ENCODE measurements at places on chromosomes 2 and 18. TPM values are rescaled to one million over a fixed set of nuclear protein-coding genes. Genes with fewer than 3 reads are reported as not detected.
A peak's percentile ranks its signal among the peaks of the same experiment; 100 is the strongest.

DNA sequence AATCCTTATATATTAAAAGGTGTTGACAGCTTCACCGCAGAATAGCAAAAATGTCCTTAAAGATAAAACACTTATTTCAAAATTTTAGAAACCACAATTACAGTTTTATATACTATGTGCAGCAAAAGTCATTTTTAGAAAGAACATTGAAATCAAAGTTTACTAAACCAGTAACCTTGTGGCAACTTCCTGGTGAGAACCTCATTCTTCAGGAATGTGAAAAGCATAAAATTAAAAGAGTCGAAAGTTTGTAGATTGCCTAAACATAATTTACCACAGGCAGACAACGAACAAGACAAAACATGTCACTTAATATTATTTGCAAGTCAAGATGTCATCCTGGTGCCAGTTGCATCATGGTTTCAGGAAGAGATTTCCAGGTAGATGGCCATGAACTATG lies 108.3 kb upstream of the NRP2 start:
- DNase-seq = no peak

DNA sequence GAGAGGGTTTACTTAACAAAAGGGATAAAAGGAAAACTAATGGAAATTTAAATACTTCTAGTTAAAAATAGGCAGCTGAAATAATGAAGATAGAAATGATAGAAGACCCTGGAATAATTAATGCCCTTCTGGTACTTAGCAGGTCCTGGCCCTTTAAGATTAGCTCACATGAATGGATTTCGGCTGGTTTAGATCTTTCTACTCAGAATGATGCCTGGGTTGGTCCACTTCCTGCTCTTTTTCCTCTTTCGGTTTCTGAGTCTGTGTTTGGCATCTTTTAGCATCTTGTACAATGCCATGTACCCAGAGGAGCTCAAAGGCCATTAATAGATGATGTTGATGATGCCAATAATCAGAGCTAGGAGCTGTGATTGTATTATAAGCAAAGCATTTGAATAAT lies 290.5 kb downstream of the CLIP4 start:
- DNase-seq = no peak

DNA sequence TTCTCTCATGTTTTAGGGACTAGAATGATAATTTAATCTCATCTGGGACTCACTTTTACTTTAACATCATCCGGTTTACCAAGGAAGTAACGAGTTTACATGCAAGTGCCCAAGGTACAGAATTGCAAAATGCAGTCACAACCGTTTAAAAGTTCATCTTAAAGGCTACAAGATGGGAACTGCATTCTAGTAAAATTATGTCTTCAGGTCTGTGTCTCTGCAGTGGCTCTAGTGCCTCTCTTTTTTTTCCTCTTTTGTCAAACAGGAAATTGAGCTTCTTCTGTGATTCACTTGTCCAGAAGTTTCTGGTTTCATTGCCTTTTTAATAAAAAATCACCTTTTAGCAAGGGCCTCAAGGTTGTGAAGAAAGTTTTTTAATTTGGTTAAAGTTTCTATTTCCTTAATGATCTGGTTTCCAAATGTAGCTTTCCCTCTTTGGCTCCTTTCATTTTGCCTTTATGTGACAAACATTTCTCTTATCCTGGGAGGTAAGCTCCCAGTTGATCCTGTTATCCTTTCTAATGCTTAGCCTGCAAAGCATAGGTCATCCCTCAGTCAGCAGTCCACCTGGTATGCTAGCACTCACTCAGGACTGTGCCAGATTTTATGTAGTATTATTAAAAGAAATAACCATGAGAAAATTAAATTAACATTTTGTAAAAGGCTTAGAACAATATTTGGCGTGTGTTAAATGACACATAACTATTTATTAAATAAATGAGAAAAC lies 2.4 kb downstream of the GLS start:
- DNase-seq = no peak

GRCh38 chr2:58130238-58130637 lies 83.6 kb downstream of the VRK2 start:
- DNase-seq = no peak

DNA sequence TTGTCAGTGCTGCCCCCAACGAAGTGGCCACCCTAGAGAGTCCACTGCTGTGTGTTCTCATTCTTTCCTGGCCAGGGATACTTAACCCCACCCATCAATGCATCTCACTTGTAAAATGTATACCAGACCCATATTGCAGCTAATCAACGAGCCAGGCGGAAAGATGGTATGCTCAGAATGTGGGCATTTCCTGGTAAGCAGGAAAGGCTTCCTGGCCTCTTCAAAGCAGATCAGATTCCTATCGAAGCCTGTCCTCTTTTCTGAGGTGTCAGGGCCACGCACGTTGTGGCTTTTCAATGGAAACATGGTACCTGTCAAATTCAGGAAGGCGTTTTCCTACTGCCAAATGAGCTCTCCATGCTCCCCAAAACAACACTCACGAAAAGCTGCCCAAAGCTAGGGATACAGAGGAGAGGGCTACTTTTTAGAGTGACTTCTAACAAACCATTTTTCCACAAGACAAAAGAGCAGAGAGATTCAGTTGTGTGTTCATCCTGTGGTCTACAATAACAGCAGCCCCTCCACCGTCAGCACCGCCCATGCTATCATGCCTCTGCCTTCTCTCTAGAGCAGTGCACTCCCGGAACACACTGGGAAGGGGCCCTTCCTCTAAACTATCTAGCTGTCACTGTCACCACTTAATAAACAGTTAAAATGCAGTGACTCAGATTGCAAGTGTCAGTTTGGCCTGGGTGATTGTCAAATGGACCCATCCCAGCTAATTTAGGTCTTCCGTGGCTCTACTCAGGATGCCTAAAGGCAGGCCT lies 535.1 kb downstream of the RNF144A start:
- DNase-seq = no peak

DNA sequence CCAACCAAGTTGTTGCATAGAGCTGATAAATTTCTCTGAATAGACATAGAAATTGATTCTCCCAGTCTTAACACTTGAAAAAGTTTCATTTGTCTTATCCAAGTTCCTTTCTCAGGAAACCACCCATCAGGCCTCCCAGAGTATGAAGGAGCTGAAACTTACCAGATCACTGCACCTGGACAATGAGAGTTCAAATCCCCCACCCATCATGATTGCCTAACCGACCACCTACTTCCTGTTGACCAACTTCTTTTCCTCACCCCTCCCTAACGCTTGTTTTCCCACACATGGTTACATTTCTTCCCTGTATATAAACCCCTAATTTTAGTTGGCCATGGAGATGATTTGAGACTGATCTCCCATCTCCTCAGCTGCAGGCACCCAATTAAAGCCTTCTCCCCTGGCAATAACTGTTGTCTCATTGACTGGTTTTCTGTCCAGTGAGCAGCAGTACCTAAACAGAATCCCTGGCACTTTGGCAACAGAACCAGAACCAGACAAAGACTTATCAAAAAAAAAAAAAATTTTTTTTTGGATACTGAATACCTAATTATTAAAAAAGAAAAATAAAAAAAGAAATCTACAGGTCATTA lies 103.0 kb downstream of the SPIRE1 start:
- no peak for DNase-seq

DNA sequence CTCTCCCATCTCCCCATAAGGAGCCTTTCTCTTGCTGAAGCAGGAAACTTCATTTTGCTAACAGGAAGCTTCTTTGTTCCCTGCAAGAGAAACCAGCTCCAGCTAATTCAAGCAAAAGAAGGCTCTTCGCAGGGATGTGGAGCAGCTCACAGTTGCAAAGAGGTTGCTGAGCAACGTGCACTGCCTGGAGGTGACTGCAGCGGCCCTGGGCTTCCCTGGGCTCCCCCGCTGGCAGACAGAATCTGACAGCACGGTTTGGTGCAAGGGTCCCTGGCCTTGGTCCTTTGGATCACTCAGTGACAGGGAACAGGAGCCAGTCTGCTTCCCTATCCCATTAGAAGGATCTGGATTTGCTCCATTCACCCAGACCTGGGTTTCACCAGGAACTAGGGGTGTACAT lies 25.8 kb downstream of the GPR55 start:
- no peak for DNase-seq

- no peak for DNase-seq
Measured at GRCh38 chr2:10022966-10023662, 20.2 kb upstream of the KLF11 start.

GRCh38 chr18:13375302-13376255 lies 157.0 kb downstream of the LDLRAD4 start:
- DNase-seq = peak; percentile 92

- DNase-seq = no peak
Measured at GRCh38 chr2:95057535-95058370, 32.2 kb downstream of the MAL start.

- no peak for DNase-seq
Measured at GRCh38 chr18:13501891-13502290, 224.5 kb downstream of the FAM210A start.

DNA sequence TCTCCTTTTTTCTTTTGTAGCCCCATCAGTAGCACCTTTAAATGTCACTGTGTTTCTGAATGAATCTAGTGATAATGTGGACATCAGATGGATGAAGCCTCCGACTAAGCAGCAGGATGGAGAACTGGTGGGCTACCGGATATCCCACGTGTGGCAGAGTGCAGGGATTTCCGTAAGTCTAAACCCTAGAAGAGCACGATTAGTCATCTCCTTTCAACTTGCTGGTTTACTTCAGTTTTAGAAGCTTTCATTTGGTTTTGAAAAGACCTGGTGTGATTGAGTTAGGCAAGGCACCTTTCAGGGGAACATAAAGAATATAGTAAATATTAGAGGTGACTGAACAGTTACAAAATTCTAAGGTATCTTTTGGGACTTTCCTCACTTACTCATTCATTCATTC lies 72.2 kb upstream of the TMEM87B start:
- no peak for DNase-seq

DNA sequence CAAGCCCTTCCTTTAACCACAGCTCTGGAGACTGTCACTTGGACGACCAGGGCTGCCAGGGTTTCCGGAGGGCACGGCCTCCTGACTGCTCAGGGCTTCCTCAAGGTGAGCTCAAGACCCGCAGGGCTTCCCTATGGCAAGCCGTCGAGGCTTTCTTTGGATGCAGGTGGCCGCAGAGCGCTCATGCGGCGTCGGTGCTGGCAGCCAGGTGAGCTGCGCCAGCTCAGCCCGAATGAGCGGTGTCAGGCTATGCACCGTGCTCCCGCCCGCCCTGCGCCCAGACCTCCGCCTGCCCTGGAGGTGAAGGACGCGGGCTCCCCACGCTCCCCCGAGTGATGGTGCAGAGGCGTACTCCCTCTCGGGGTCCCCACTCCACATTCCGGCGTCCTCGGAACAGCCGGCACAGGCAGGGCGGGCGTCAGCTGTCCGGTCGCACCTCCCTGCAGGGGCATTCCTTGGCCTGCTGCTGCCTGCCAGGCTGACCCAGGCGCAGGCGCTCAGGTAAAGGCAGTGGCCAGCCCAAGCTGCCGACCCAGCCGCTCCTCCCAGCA lies 20.8 kb upstream of the TUBB6 start:
- DNase-seq = no peak

- no peak for DNase-seq
Measured at GRCh38 chr2:10202131-10202665, 79.7 kb downstream of the RRM2 start.

DNA sequence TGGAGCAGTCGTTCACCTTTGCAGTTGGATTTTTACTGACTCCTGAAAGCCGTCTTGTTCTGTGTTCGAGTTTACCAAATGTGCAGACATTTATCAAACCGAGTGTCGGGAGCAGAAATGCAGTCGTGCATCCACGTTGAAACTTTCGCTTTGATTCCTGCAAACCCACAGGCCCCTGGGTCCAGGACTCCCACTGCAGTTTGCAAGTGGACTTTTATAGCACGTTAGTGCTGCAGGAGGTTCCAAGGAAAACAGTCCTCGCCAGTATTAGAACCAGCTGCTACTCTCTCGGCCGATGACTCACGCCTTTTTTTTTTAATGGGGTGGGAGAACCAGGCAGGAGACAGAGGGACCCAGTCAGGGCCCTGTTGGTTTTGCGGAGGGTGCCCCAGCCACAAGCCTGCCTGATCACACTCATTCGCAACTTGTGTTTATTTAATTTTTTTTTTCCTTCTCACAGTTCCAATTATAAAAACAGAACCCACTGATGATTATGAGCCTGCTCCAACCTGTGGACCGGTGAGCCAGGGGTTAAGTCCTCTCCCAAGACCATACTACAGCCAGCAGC lies 90.1 kb downstream of the NFATC1 start:
- peak; percentile 83 for DNase-seq

DNA sequence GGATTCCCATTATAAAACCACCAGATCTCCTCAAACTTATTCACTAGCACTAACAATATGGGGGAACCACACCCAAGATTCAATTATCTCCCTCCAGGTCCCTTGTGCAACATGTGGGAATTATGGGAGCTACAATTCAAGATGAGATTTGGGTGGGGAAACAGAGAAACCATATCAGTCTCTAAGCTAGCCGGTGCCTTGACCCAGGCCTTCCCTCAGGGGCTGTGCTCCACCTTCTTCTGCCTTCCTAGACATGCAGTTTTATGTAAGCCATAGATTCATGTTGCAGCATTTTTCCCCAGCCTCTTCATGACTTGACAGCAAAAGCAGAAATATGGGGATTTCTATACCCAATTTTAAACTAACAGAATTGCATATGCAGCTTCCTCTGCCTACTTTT lies 559.2 kb downstream of the TNS1 start:
- DNase-seq = no peak

- DNase-seq = no peak
Measured at GRCh38 chr2:174585657-174586252, 11.8 kb downstream of the WIPF1 start.

DNA sequence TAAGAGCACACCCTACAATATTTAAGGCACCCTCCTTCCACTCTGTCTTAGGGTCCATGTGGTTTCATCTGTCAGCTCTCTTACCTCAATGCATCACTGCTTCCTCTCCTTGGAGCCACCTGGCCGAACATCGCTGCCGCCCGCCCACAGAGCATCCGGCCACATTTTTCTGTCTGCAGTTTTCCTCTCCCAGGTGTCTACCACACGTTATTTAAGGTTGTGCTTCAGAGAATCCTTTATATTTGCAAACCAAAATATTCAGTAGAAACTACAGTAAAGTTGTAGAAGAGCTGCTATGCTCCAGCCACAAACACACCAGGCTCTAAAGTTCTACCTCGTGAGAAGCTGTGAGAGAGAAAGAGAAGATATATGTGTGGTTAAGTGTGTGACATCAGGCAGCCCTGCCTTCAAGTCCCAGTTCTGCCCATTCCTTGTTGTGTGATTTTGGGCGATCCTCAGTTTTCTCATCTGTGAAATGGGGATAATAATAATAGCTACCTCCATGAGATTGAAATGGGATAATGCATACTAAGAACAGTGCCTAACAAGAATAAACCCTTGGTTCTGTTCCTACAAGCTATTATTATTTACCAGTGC lies 4.9 kb upstream of the STK17B start:
- no peak for DNase-seq

- DNase-seq = no peak
Measured at GRCh38 chr2:215784371-215784783, 229.0 kb downstream of the MREG start.

GRCh38 chr2:125272651-125273050 lies 1247.6 kb downstream of the CNTNAP5 start:
- DNase-seq = no peak

The SLC5A7 gene
- total RNA-seq = not detected

The ARHGAP28 gene
- 3.6 TPM for total RNA-seq

The TTL gene
- 33.6 TPM for total RNA-seq

The IGFBP5 gene
- total RNA-seq = 2.9 TPM

The POTEJ gene
- 0.06 TPM for total RNA-seq

The FLACC1 gene
- not detected for total RNA-seq

The STAT4 gene
- total RNA-seq = 0.48 TPM

Data from Daoy (cell line).